Activated CD4-positive, alpha-beta T cell treated with anti-CD3 and anti-CD28 coated beads for 36 hours (primary cell): ENCODE measurements at places on chromosomes 5 and 9.

DNA sequence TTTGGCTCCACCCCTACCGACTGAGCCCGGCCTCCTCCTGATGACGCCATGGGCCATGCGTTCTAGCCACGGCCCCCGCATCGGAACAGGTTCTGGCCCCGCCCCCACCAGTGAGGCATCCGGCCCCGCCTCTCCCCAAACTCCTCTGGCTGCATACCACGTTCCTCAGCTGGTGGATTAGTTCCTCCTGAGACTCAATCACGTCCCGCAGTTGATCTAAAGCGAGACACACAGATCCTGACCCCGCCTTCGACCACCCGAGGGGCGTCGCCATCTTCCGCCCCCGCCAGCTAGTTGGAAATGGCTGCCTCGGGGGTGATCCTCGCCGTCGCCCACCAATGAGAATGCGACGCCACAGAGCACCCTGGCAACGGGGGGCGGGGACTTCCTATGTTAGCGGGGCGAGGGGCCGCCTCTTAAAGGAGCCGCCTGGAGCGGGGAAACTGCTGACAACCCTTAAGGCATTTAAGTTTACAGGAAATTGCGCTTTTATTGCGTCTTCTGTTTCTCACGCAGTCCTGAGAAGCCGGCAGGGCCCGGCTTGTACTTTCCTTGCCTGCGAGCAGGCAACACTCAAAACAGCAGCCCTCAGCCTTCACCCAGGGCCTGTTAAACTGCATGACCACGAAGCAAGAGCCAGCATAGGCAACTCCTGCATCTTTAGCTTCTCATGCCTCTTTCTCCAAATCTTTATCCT, at the start of gene SPATA24:
Gene SPATA24 (minus strand): TSS at position 303 of the 697 bp plus-strand sequence. CDS start 29 bp downstream, at position 274.
- DNase-seq = peak; percentile 100

- no peak for DNase-seq
These were observed 307.7 kb upstream of the TLE4 start for GRCh38 chr9:79264041-79264440.

DNA sequence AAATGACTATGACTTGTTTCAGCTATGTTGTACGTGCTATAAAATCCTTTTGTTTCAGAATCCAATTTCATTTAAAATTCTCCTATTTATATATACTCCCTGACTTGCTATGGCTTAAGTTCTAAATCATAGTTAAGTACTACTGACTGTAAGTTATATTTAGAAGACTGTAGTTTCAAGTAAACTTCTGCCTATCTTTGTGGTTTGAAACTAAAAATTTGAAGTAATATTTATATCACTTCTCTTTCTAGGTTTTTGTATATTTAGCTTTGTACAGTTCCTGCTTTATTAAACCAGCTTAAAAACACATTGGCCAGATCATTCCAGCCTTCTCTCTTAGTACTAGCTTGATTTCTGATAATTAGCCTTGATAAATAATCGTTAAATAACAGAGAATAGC, 196.3 kb downstream of the MLLT3 start:
- no peak for DNase-seq

DNA sequence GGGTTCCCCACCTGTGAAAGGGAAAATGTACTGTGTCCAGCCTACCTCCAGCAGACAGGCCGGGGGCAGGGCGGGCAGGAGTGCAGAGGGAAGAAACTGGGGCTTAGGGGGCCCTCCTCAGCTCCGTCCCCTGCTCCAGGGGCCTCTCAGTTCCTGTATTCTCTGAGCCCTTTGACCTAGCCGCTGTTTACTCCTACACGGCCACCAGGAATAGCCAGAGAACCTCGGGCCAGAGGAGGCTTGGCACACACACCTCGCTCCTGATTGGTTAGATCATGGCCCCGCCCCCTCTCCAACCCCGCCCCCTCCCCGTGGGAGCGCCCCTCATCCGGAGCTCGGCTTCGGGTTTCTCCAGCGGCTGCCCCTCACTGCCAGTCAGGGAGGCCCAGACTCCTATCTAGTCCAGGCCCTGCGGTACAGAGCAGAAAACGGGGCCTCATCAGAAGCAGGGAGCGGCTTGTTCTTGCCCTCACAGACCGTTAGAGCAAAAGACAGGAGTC, 2.2 kb downstream of the ST6GALNAC6 start:
- DNase-seq = peak; percentile 67
